Stimulated activated CD4-positive, alpha-beta T cell treated with anti-CD3 and anti-CD28 coated beads, Interleukin-15, amount 100 ng/mL, for 1 hour (primary cell): ENCODE measurements at places on chromosomes 2 and 18.

DNA sequence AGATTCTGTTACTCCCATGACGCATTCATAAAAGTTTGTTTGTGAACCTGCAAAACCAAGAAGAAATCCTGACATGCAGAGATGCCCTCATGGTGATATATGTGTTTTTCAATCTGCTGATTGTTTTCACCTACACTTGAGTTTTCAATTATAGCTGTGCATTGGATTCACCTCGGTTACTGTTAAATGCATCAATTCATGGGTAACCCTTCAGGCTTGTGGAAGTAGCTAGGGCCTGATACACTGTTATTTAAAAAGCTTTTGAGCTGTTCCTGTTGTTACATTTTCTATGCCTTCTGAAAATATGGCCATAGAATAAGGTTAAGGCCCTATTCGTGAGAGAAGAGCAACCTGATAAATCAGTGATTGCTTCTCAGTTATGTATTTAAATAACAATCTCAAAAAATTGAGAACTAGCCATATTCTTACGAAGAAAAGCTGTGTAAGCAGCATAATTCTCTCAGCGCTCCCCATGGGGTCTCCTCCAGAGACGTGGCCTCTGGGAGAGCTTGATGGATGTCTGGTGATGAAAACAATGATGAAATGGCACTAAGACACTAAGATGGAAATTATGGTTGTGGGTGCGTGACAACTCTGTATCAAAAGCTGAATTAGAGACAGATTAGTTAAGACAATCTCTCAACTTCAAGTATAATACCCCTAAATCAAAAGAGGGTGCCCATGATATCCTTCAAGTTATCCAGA is 60.5 kb downstream of the RIT2 start:
- no peak for DNase-seq

DNA sequence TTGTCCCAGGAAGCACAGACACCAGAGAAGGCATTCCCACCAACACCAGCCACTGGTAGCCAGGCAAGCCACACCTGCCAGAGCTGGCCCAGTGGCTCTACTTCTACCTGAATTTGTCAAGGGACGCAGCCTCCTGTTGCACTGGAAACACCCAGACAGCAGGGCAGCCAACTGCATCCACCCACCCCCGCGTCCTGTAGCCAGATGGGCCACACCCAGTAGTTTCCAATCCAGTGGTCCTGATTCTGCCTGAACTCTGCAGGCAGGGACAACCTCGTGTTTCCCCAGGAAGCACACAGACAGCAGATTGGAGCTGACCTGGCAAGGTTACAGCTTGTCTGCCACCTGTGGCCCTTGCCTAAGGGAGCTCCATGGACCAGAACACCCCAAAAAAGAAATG is 18.2 kb downstream of the PFN4 start:
- DNase-seq: no peak

GRCh38 chr2:32061973-32062861 is 1.1 kb upstream of the SPAST start:
- DNase-seq: no peak

DNA sequence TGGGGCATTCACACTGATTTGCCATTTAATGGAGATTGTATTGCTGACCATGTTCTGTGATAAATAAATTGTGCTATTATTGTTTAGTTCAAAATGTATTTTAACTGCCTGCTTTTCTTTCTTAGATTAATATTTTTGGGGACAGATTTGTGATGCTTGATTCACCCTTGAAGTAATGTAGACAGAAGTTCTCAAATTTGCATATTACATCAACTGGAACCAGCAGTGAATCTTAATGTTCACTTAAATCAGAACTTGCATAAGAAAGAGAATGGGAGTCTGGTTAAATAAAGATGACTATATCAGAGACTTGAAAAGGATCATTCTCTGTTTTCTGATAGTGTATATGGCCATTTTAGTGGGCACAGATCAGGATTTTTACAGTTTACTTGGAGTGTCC is 1.8 kb downstream of the DNAJC10 start:
- DNase-seq: no peak

GRCh38 chr2:154338352-154338967 is 360.0 kb upstream of the KCNJ3 start:
- DNase-seq: no peak

DNA sequence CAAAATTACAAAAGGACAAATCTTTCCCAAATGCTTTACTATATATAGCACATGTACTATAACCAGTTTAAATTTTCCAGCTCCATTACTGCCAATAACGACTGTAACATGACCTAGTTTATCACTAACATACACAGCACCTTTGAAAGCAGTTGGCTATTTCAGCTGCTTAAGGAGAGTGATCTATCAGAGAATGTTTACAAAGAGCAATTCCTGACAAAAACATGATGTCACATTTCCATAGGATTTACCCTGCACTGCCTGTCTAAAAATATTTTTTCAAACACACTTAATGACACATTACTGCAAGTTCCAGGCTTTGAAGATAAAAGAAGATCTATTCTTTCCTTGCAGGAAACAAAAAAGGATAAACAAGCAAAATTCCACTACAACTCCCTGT is 40.6 kb downstream of the ZNF516 start:
- no peak for DNase-seq

DNA sequence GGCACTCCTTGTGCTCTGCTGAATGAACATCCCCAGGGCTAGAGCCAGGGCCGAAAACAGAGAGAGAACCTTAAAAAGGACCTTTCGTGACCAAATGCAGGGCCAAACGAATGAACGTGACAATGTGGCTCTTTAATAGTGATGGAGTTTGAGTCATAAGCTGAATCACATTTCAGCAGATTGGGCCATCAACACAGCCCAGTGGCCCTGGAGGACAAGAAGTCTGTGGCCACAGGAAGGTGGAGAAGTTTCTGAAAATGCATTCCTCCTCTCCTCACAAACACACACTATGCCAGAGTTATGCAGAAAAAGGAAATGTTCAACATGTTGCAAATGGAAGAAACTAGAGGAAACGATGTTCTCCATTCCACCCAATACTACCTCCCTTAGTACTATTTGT is 415.8 kb downstream of the HRH4 start:
- DNase-seq: no peak

DNA sequence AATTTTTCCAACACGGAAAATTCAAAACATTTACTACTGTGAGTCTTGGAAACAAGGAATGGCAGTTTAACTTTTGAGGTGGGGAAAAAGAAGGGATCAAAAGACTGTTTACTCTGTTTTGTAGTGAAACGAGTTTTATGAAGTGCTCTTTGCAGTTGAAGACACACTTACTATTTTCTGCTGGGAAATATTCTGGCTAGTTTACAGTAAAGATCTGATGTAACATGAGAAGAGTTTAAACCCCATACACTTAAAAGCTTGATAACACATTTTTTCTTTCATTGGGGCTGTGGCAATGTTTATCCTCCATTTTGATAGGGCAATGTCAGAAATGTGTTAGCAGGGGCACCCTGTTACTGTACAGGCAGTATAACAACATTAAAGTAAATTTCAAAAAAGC is 124.9 kb upstream of the SMAD7 start:
- no peak for DNase-seq

- DNase-seq: no peak
Measured at GRCh38 chr2:17813742-17814473, 2.4 kb upstream of the MSGN1 start.

DNA sequence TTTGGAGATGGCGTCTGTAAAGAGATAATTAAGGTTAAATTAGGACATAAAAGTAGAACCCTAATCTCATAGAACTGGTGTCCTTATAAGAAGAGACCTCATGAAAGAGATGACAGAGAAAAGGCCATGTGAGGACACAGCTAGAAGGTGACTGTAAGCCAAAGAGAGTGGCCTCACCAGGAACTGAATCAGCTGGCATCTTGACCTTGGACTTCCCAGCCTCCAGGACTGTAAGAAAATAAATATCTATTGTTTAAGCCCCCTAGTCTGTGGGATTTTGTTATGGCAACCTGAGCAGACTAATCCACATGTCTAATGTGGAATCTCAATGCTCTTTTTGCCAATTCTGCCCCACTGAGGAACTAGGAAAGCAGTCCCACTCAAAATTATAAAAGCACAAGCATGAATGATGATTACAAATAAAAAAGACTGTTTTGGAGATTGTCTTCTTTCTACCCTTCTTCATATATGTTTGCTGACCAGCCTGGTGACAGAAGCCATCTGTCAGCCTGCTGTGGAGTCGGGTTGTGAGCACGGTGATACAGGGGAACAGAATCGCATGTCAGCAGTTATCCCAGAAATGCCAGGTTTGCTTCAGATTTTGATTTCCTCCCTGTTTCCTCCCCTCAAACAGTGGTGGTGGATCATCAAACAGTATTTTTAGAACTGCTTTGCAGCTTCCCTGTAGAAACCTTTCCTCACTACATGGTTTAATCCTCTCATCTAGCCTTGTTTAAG is 54.2 kb downstream of the INPP4A start:
- DNase-seq: no peak

DNA sequence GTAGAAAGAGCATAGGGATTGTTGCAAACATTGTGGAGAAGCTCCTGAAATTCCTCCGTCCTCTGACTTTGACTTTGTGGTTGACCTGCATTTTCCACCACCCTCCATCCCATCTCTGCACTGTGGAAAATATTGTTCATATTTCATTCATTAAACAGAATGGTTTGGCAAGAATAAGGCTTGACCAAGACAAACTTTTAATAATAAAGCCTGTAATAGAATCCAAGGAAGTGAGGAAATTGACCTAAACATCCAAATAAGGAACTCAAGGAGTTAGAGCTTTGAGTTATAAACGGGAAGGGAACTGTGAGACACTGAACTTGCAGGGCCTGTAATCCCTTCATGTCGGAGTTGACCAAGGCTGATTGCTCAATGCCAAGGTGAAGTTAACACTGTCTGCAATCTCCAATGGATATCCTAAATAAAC is 115.2 kb downstream of the GFPT1 start:
- DNase-seq: no peak

DNA sequence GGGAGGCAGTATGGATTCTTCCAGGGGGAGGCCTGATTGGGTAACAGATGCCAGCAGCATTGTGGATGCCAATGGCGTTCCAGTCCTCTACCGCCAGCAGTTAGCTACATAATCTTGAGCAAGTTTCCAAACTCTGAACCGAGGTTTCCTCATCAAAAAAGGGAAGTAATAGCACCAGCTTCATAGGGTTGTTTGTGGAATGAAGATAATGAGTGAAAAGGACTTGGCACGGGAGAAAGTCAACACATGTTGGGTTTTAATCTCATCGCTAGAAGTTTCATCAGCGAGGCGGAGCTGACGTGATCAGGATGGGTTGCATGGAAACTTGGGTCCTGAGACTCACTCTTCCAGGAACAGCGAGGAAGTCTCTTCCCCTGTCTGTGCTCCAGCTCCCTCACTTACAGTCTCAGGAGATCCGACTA is 266.7 kb downstream of the SH3BP4 start:
- no peak for DNase-seq

DNA sequence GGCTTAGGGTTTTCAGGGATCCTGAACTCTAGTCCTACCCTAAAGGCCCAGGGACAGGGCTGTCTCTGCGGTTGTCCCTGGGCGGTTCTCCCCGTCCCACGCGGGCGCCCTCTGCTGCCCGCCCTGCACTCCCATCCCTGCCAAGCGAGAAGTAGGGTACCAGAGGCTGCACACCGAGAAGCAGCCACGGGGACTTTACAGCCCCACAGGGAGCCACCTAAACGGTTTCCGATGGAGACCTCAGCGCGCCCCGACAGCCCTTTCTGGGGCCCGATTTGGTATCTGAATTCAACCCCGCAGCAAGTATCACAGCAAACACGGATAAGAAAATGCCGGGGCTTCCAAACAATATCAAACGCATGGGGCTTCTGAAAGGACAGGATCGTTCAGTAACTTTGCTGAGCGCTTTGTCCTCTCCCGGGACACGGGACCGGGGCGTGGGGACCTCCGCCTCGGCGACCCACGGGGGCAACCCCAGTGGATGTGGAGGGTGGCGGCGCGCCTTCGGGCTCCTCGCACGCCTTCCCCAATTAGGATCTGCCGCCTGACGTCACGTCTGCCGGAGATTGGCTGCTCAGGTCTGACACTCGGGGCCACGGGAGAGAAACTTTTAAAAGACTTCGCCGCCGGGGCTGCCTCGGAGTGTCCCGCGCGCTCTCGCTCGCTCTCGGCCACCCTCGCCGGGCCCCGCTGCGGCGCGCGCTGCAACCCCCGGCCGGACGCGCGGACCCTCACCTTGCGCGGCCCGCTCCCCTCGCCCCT is at the start of gene LTBP1:
Gene LTBP1 (plus strand): TSS at position 640 of the 762 bp plus-strand sequence. CDS start 372 bp downstream, outside the sequence.
- DNase-seq: peak; percentile 36

DNA sequence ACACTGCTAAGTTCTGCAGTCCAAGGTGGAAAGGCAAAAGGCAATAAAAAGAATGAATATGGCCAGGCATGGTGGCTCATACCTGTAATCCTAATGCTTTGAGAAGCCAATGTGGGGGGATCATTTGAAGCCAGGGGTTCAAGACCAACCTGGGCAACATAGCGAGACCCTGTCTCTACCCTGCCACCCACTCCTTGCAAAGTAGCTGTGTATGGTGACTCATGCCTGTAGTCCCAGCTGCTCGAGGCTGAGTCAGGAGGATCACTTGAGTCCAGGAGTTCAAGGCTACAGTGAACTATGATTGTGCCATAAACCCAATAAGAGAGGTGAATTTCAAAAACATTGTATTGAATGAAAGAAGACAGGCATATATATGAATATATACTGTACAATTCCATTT is 2.4 kb downstream of the MYL12B start:
- no peak for DNase-seq

GRCh38 chr2:211203986-211204385 is 647.6 kb downstream of the CPS1 start:
- DNase-seq: no peak

DNA sequence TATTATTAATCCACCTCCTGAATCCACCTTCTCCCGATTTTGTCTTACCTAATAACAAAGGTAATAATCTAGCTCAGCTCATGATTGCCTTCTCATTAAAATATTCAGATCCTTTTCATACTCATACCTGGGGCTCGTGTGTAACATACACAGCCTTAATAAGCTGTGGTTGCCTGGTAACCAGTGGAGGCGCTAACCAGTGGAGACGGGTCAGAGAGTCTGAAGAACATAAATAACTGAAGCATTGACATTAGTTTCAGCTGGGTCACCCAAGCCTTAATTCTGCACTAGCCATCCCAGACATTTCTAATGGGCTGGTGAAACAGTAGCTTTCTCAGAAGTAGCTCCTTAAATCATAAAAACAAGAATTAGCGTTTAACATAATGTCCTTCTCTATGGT is 14.8 kb upstream of the DTNA start:
- no peak for DNase-seq

- no peak for DNase-seq
Measured at GRCh38 chr2:218465987-218466633, 47.2 kb downstream of the VIL1 start.

DNA sequence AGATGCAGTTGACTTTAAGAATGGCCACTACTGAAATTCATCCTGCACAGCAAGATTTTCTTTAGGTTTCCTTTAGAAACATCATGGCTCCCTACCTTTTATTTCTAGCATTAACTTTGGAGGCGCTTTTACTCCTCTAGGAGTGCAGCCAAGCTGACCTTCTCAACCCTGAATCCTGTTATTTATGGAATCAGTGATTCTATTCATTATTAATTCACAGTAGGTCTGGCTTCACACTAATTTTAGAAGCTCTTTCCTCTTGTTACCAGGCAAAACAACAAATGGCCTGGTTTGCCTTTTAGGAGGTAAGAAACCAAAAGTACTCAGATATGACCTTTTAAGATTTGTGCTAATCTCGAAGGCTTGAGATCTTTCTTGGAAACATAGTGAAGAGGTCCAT is 93.0 kb upstream of the PELI1 start:
- no peak for DNase-seq

GRCh38 chr2:129300456-129300855 is 679.0 kb upstream of the RAB6C start:
- no peak for DNase-seq

- DNase-seq: no peak
Measured at GRCh38 chr2:221715523-221716247, 143.6 kb upstream of the EPHA4 start.

- DNase-seq: no peak
Measured at GRCh38 chr2:206456078-206456754, 12.9 kb downstream of the ADAM23 start.
